ENCODE measurements at places on chromosomes 5 and 9. TPM values are rescaled to one million over a fixed set of nuclear protein-coding genes. Genes with fewer than 3 reads are reported as not detected.

DNA sequence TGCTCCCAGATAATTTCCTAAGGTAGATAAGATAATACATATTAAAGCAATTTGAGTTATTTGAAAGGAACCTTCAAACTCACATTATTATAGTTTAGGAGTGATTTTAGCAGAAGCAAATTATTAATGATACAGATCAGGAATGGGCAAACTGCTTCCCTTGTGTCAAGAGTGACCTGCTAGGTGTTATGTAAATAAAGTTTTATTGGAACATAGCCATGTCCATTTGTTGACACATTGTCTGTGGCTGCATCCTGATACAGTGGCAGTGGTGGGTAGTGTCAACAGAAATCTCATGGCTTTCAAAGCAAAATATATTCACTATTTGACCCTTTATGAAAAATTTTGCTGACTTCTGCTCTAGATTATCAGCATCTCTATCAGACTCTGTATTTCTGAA is 11.4 kb upstream of the BASP1 start:
- DNase-seq: no peak

- DNase-seq: peak; percentile 70
Observed at GRCh38 chr5:96807075-96807654, 580 bp downstream of the ERAP1 start.

GRCh38 chr9:16060436-16061129 is 507.7 kb downstream of the CCDC171 start:
- no peak for DNase-seq

DNA sequence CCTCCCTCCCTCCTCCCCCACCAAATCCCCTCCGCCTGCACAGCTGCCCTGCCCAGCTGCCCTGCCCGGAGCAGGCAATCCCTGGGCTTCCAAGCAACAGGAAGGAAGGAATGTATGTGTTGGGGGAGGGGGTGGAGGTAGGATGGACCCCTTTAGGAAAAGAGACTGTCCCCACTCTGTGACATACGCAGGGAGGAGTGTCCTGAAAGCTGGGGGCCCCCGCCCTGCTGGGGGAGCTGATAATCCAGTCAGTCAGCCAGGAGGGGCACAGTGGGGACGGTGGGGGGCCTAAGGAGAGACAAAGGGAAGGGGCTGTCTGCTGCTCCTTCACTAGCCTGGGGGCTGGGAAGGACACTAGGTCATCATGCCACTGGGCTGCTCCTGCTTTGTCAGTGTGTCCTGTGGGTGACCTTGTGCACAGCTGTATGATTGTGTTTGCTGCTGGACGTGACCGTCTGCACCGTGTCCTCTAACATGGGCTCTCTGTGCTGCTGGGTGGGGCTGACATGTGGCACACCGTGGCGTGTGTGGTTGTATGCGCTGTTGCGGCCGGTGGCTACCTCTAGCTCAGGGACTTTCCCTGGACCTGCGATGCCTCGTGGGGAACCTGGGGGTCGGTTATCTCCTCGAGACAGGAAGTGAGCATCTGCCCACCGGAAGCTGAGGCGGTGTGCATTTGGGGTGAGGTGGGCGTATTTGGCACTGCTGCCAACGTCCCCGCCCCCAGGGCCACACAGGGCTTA is 3.0 kb downstream of the N4BP3 start:
- DNase-seq: no peak

- no peak for DNase-seq
Observed at GRCh38 chr5:54619731-54620130, 102.2 kb downstream of the SNX18 start.

- no peak for DNase-seq
Observed at GRCh38 chr5:180130876-180131740, 59.5 kb upstream of the RNF130 start.

- no peak for DNase-seq
Observed at GRCh38 chr5:35789732-35790456, 66.8 kb upstream of the IL7R start.

DNA sequence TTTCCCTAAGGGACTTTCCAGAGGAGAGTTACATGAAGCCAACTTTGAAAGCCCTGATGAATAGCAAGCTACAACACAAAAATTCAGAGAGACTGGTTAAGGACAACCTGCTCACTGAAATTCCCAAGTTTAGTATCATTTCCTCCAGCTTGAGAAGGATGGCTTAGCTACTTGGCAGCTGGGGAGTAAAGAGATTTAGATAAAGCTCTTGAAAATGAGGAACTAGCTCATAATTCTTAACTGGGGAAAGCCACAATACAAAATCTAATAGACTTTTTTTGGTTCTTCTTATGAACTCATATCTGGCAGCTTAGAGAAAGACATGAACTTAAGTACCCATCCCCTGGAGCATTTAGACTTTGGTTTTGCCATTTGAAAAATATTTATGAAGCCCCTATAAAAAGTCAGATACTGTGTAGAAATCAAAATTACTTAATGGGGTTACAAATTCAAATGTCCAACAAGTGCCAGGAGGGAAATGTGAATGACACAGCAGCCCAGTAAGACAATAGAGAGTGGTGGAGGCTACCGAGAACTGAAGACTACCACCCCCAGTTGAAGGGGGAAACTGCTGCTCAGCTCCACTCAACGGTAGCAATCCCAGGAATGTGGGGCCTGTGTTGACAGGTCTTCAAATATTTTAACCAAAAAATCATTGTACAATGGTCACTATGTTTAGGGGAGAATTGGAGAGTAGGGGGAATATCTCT is 79.4 kb upstream of the ADRB2 start:
- DNase-seq: no peak

DNA sequence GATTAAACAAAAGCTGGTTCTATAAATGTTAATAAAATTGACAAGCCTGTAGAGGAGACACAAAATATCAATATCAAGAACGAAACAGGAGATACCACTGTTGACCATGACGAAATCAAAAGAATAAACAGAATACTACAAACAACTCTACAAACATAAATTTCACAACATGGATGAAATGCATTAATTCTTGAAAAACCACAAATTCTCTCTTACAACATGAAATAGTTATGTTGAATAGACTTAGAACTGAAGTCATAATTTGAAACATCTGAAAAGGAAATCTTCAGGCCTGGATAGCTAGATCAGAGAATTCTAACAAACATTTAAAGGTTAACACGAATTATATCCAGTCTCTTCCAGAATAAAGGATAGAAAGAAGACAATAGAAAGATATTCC is 6.9 kb upstream of the SPATA31C1 start:
- no peak for DNase-seq

GRCh38 chr9:121510766-121511550 is 11.3 kb upstream of the GGTA1 start:
- no peak for DNase-seq

- peak; percentile 56 for DNase-seq
Observed at GRCh38 chr5:136192015-136192525, 892 bp downstream of the SMIM32 start.

GRCh38 chr5:50887889-50888633 is 221.6 kb downstream of the PARP8 start:
- no peak for DNase-seq

- DNase-seq: no peak
Observed at GRCh38 chr5:396531-396961, 46.4 kb upstream of the EXOC3 start.

- DNase-seq: no peak
Observed at GRCh38 chr5:35233121-35233520, 2.8 kb upstream of the PRLR start.

- DNase-seq: no peak
Observed at GRCh38 chr5:96487859-96488258, 54.8 kb upstream of the PCSK1 start.

CDO1 gene
- polyA plus RNA-seq: 21.8 TPM

PCDH1 gene
- polyA plus RNA-seq: 13.1 TPM

CSF1R gene
- polyA plus RNA-seq: 24.9 TPM

MCTP1 gene
- 8.6 TPM for polyA plus RNA-seq

TAF11L5 gene
- polyA plus RNA-seq: not detected
